H9 (cell line): ENCODE measurements at places on chromosomes 2 and 18.

DNA sequence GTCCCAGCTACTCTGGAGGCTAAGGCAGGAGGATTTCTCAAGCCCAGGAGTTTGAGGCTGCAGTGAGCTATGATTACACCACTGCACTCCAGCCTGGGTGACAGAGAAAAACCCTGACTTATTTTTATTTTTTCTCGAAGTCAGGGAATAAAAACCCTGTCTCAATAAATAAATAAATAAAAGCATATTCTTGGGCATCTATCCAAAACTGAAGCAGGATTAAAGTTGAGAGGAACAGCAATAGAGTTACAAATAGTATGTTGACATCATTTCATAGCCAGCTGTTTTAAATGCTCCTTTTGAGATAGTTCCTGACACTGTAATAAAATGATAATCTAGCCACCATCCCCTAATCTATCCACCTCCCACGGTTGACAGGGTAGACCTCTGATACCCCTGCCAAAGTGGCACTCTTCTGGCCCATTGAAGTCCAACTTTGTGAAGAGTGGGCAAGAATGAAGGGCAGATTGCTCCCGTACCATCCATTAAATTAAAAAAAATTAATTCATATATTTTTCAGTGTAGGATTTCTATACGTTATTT lies 42.3 kb upstream of the LPIN2 start:
- DNase-seq: no peak

DNA sequence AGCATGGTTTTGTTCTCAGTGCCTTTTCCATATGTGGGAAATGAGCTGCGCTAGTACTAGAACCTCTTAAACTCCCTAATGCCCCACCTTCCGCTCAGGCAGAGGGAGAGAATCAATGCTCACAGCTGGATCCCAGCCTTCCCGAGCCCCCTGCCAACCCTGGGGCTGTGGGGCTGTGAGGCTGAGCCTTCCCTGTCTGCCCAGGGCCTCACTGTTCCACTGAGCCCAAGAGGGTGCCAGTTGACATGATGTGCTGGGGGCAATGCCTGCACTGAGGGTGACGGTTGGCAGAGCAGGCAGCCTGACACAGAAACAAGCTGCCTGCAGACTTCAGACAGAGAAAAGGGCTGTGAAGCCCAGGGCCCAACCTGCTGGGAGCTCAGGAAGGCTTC lies 602.4 kb upstream of the RAB6C start:
- DNase-seq: no peak

- DNase-seq: no peak
Measured at GRCh38 chr2:160068906-160069305, 6.5 kb upstream of the PLA2R1 start.

- no peak for DNase-seq
Measured at GRCh38 chr18:28065031-28065792, 111.7 kb downstream of the CDH2 start.

- no peak for DNase-seq
Measured at GRCh38 chr2:127776122-127776780, 34.7 kb downstream of the WDR33 start.

- DNase-seq: no peak
Measured at GRCh38 chr2:224657349-224657748, 58.8 kb downstream of the CCDC195 start.

- no peak for DNase-seq
Measured at GRCh38 chr18:68498185-68498584, 216.7 kb downstream of the TMX3 start.

- no peak for DNase-seq
Measured at GRCh38 chr2:157919181-157919580, 43.1 kb upstream of the ACVR1 start.

GRCh38 chr2:100742277-100743254 lies 77.4 kb upstream of the NPAS2 start:
- DNase-seq: no peak

- DNase-seq: no peak
Measured at GRCh38 chr2:33204945-33205344, 258.2 kb downstream of the LTBP1 start.

GRCh38 chr2:58826795-58827194 lies 585.7 kb upstream of the FANCL start:
- no peak for DNase-seq

DNA sequence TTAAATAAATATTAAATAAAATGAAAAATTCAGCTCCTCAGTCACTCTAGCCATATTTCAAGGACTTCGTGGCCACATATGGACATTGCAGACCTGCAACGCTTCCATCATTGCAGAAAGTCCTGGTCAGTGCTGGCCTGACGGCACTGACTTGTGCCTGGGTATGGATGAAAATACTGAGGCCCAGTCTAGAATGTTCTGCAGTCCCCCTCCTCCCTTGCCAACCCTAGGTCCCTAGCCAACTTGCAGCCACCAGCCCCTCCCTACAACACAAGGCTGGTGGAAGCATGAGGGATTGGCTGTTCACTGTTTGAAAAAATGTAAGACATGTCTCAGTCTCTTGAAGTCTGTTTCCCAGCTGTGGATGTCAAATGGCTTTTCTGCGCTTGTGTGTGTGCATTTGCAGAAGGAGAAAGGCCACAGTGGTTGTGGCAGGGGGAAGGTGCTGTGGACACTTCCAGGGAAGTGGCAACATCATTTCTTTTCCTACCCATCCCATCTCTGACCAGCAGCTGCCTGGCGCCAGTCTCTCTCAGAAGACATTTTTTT lies 9.9 kb downstream of the IGFBP5 start:
- no peak for DNase-seq

- peak; percentile 14 for DNase-seq
Measured at GRCh38 chr18:36328385-36328858, 30.9 kb downstream of the FHOD3 start.

- no peak for DNase-seq
Measured at GRCh38 chr2:120973196-120973595, 237.5 kb downstream of the GLI2 start.

GRCh38 chr2:240508832-240509545 lies 48.8 kb downstream of the ANKMY1 start:
- peak; percentile 16 for DNase-seq

DNA sequence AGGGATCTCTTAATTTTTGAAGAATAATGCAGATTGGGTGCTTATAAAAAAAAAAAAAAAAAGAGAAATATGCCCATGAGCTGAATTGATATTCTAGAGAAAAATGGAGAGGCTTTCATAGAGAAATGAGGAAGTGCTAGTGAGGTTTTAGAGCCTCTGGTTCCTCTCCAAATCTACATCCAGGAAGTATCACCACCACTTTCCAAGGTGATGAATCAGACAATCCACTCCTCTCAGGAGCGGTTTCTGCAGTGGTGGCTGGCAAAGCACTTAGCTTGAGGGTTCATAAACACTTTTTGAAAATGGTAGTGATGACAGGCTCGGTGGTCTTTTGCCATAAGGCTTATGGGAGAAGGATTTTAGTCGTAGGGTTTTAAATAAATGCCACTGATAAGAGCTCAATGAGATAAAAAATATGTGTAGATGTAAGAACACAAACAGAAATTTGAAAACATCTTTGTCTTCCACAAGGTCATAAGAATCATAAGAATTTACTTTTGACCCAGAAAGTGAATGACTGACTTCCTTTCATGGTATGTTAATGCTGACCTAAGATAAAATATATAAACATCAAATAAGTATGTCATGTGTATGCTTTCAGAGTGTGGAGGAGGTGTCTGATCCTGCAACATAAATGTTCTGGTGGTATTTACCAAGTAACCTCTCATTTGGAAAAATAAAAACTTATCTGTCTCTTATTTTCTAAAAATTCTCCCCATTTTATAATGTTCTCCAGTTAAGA lies 42.1 kb upstream of the DSG1 start:
- no peak for DNase-seq

DNA sequence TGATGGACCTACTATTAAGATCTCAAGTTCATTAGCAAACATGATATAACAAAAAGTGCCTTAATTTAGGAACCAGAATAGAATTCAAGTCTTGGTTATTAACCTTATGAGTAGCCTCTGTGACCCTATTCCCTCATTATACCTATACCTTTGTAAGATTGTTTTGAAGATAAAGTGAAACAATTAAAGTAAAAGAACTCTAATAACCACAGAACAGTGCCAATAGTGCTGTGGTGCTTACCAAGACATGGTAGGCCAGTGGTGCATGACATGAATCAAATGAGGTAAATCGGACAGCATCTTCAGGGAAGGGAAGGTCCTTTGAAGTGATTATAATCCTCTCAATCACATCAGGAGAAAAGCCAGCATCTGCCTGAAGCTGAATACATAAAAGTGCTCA lies 36.4 kb downstream of the METTL4 start:
- DNase-seq: no peak

DNA sequence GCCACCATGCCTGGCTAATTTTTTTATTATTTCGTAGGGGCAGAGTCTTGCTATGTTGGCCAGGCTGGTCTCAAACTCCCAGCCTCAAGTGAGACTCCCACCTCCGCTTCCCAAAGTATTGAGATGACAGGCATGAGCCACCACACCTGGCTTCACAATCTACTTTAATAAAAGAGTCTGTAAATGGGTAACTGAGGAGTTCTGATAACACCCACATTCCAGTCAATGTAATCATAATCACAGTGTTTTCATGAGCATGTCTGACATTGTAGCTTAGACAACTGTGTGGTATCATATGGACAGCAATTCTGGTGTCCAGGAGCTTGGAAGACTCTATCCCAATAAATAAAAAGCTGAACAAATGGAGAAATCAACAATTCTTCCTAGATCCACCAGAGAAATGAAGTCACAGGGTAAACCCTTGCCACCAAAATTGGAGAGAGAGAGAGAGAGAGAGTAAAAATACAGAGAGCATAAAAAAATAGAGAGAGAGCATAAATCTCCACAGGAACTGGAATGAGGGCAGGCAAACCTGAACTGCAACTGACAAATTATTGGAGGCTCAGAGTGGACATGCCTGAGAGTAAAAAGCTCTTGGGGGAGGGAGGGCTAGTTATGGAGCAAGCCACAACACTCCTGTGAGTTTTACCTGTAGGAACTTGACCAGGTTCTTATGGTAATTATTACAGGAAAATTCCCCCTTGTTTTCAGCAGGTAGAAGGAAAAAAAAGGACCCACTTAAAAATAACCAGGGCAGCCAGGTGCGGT lies 12.4 kb upstream of the NBEAL1 start:
- no peak for DNase-seq

GRCh38 chr2:238701341-238702206 lies 146.3 kb upstream of the TWIST2 start:
- DNase-seq: no peak

DNA sequence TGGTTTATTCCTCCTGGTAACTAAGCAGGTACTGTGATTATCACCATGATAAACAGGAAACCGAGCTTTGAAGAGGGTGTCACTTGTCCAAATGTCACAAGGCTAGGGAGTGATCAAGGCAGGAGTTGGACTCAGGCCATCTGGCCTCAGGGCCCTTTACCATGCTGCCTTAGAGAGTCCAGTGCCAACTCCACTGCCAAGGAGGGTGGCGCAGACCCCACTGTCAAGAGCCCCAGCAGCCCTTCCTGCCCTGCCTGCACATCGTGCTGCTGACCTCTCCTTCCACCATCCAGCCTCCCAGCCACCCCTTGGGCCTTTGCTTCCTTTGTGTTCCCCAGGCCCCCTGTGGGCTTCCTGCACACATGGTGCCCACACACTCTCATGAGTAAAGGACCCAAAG lies 48.3 kb downstream of the TNS1 start:
- no peak for DNase-seq

DNA sequence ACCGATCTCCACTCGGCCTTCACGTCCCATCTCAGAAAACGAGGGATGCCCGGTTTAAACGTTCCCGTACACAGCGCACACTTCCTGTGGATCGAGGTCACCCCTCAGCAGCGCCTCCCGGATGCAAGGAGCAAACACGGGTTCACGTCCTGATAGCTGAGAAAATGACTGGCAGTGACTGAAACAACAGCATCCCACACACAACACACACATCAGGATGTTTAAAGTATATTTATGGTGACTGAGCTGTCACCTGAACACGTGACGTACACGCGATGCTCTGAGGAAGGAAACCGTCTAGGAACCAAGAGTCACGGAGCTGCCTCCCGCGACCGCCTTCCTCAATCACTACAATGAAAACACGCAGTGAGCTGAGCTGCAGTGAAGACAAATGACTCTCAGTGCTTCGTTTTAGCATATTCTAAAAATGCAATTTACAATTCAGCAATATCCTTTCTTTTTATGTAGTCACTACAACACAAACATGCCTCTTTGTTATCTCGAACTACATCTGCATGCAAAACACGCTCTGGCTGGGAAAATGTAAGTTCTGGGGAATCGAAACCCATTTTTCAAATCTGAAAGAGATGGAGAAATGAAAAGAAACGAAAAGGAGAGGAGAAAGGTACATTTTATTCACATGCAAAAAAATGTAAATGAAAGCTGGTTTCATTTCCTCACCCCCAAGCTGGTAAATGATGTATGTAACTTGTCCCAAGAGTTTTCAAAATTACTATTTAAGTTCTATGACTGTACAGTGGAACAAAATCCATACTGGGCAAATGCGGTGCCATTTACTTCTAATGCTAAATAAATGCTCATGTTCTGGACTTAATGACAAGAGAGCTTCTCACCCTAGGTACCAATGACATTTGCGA lies 19.8 kb downstream of the HDAC4 start:
- no peak for DNase-seq

DNA sequence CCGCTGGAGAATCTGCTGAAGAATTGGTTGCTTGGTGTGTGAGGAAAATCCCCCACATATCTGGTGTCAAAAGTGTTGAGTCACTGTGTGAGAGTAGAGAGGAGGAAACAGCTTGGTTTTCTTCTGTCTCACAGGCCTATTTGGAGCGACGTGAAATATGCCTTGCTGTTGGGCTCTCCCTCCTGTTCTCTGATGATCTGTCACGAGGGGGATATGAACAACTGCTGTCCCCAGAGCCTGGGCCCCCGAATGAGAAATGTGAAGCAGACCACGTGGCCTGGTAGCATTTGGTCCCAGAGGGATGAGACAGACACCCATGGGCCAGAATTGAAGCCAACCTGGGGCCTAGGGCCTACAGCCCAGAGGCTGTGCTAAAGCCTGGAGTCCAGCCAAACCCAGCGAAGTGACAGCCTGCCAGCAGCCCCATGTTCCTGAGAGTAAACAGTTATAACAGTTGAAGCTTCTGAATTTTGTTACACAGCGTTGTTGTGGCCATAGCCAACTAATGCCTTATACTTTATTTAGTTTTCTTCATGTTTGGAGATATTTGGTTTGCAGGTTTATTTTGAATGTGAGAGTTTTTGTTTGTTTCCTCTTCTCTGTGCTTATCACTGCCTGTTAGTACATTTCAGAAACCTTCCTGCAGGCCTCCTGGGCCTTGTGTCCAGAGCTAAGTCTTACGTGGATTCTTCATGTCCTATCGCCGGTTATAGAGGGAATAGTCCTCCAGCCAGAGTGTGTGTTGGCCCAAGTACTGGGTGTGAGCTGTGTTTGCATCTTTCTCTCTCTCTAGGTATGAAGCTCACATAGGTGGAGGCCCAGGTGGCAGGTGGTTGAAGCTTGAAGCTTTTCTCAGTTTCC lies 18.7 kb upstream of the COLEC12 start:
- DNase-seq: no peak

GRCh38 chr2:55049043-55049820 lies 1.0 kb downstream of the RTN4 start:
- DNase-seq: peak; percentile 73

- DNase-seq: no peak
Measured at GRCh38 chr2:223019987-223020717, 31.8 kb upstream of the KCNE4 start.

DNA sequence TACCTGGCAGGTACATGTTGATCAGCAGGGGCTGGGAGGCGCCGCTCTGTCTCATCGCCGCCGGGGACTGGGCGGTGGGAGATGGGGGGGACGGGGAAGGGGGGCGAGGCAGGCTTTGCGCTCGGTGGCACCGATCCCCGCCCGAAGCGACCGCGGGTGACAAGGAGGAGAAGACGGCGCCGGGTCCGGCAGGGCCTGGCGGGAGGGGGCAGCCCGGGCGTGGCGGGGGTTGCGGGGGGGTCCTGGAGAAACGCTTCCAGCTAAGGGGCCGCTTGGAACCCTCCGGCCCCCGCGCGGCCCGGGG lies at the start of gene FEV:
FEV (minus strand) TSS at position 164 of the 304 bp plus-strand sequence; CDS start at position 55, 109 bp downstream.
- DNase-seq: no peak
